ENCODE measurements at places on chromosomes 1 and 21.

DNA sequence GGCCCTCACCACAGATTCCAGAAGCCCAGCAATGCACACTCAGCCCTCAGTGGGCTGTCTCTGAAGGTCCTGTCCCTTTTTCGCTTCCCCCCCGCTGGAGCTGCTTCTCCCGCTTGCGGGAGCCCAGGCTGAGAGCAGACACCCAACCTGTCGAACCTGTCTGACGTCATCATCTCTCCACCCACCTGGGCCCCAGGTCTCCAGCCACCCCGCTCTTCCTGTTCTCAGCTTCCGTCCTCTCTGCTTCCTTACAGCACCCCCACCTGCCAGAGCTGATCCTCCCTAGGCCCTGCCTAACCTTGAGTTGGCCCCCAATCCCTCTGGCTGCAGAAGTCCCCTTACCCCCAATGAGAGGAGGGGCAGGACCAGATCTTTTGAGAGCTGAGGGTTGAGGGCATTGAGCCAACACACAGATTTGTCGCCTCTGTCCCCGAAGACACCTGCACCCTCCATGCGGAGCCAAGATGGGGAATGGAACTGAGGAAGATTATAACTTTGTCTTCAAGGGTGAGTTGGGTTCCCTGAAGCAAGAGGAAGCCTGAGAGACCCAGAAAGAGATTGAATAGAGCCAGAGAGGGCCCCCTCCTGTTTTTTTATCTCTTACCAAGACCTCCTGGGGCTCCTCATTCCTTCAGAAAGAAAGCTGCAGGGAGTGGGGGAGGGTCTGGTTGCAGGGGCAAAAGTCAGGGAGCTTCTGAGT is at the start of gene RAB25:
Gene RAB25, plus strand, starts transcription at position 224 of the 700 bp plus-strand sequence. Its CDS starts 241 bp downstream, at position 465.
- DNase-seq: no peak

- no peak for DNase-seq
These were observed 9.7 kb downstream of the ARHGEF2 start for GRCh38 chr1:155968670-155969069.

- no peak for DNase-seq
These were observed 552.8 kb upstream of the NR5A2 start for GRCh38 chr1:199474738-199475137.

DNA sequence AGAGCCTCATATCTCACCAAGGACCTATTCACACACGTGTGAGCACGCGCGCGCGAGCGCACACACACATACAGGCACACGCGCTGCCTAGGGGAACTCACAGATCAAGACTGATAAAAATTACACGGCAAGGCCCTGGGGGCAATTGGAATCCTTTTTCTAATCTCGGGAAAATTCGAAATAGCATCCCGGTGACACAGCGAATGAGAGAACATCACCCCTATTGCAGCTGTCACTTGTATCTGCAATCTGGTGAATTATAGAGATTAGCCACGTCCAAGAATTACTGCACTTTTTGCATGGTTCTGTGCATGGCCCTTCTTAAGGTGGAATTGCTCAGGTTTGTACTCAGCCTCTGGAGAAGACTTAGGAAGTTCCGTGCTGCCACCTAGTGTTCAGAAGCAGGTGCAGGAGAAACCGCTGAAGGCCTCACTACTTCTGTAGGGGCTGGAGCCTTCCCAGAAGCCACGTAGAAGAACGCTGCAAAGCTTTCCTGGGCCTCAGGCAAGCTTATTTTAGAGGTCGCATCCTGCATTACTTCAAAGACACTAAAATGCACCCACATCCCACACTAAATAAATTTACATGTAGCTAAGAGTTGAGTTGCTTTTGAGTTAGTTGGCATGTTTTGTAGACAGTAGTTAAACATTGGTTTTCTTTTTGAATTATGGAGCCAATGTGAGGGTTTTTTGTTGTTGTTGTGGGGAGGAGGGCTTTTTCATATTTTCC is 229.2 kb upstream of the CAMK1G start:
- peak; percentile 78 for DNase-seq

DNA sequence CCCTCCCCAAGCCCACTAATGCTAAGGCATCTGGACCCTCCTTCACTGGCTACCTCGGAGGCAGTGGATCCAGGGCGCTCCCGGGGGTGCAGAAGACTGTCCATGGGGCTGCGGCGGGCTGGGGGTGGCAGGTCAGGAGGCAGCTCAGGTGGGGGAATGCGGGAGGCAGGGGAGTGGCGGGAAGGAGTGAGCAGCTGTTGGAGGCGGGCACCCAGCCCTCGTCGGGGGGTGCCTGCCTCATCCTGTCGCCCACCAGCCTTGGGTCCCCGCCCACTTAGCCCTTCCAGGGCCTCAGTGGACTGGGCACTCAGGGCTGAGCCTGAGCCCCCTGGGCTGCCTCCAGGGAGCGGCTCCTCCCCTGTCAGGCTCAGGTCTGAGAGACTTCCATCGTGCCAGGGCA is 10.7 kb upstream of the GATAD2B start:
- no peak for DNase-seq

Measured in left cardiac atrium (tissue), 4 donors.